AG10803 (cell line): ENCODE measurements at places on chromosomes 5 and 9.
A peak's percentile ranks its signal among the peaks of the same experiment; 100 is the strongest.

DNA sequence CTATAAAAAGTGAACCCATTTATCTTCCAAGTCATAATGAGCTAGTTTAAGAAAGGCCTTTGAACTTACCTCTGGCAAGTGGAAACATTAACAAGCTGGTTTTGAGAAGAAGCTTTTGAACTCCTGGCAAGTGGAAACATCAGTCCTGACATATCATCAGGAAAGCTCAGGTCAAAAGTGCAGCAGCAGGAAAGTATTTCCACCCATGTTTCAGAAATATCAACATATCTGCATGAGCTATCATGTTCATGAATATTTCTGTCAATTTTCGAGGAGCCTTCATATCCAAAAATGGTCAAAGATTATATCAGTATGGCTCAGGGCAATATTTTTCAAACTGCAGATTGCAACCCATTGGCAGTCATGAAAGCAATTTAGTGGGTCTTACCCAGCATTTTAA lies 133.9 kb downstream of the PLK2 start:
- DNase-seq, result no peak

DNA sequence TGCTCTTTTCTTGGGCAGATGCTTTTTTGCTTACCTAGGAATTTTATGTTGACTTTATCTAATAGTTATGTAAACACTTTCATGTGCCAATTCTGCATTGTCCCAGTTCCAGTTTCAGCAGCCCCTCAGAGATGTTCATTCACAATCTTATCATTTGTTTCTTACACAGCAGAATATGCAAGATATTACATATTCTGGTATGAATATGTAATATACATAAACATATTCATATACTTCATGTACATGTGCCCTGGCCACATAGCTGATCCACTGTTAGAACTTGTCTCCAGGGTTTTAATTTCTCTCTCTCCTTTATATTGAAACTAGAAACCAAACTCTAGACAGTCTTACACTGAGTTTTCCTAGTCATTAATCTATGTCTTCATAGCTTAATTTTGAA lies 90.2 kb upstream of the PARP8 start:
- DNase-seq, result no peak

DNA sequence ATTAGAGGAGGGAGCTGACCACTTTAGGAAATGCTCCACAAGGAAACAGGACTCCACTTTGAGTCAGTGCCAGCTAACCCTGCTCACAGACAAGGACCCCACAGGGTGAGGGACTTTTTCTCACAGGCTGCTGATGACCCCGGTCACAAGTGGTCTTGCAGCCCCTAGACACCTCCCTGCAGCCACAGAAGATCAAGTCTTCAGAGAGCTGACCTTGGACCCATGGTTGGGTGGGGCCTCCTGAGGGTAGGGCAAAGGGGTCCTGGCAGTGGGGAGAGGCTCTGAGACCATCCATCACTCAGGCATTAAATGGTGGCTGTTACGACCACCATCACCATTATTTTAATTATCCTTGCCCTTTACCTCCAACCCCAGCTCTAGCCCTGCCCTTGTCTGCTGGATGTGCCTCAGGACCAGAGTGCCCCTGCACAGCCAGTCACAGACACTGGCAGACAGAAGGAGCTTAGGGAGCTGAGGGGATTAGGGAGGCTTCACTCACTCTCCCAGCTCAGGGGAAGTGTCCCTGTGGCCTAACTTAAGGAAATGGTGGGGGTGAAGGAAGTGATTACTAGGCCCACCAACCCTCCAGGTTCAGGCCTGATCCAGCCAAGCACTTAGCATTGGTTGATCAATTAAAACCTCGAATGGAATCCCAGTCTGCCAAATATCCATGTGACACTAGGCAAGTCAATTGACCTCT lies 1.6 kb downstream of the ACSL6 start:
- DNase-seq, result no peak

DNA sequence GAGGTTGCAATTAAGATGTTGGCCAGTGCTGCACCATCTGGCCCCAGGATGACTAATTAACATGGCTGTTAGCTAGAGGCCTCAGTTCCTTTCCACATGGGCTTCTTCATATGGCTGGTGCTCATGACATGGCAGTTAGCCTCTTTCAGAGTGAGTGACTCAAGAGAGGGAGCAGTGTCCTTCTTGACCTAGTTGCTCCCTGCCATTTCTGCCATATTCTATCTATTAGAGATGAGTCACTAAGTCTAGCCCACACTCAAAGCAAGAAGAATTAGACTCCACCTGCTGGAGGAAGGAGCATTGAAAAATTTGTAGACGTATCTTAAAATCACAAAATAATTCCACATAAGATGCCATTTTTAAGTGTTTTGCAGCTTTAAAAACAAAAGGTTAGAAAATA lies 651.2 kb upstream of the CCNG1 start:
- no peak for DNase-seq

GRCh38 chr9:109579191-109579948 lies 81.3 kb upstream of the PTPN3 start:
- DNase-seq, result no peak

- DNase-seq, result no peak
Observed at GRCh38 chr9:74336161-74336560, 161.0 kb upstream of the RORB start.

- no peak for DNase-seq
Observed at GRCh38 chr9:7533376-7534090, 266.0 kb downstream of the DMAC1 start.

DNA sequence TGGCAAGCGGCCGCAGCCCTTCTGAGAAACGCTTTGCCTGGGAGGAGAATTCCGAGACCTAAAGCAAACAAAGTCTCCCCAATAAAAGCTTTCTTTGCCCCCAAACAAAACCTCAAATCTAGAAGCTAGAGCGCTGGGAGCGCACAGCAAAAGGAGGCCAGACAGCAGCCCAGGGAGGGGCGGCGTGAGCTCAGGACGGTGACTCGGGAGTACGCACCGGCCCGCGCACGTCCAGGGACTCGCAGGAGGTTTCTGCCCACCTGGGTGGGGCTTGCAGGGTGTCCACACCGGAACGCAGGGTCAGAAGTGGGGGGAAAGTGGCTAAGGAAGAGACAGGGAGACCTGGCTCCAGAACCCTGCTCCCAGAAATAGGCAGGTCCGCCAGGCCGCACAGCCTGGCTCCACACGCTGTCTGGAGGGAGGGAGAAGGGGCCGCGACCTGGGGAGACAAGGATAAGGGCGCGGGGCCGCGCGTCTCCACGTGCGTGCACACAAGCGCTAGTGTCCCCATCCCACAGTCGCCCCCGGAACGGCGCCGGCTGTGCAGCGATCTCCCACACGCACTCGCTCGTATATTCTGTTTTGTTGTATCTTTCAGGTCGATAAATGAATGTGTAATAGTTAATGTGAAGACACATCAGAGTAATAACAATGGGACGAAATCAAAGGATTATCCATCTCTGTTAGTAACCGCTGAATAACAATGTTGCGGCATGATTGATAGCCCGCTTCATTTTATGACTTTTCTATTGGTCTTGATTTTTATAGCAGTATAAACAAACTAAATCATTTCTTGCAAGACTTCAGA lies 2.3 kb upstream of the OTP start:
- DNase-seq, result no peak

GRCh38 chr9:33227008-33227398 lies 13.0 kb upstream of the SPINK4 start:
- DNase-seq, result no peak

- DNase-seq, result no peak
Observed at GRCh38 chr5:9529041-9529480, 16.8 kb downstream of the SEMA5A start.

DNA sequence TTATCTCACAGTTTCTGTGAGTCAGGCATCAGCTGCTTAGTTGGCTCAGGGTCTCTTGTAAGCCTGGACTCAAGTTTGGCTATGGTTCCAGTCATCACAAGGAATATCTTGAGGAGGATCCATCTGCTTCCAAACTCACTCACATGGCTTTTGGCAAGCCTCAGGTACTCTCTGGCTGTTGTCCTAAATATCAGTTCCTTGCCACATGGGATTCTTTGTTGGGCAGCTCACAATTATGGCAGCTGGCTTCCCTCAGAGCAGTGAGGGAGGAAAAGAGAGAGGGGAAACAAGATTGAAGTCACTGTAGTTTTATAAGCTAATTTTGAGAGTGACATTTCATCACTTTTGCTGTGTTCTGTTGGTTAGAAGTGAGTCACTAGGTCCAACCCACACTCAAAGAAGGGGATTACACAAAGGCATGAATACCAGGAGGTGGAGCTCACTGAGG lies 144.5 kb downstream of the GCNT1 start:
- peak; percentile 76 for DNase-seq

DNA sequence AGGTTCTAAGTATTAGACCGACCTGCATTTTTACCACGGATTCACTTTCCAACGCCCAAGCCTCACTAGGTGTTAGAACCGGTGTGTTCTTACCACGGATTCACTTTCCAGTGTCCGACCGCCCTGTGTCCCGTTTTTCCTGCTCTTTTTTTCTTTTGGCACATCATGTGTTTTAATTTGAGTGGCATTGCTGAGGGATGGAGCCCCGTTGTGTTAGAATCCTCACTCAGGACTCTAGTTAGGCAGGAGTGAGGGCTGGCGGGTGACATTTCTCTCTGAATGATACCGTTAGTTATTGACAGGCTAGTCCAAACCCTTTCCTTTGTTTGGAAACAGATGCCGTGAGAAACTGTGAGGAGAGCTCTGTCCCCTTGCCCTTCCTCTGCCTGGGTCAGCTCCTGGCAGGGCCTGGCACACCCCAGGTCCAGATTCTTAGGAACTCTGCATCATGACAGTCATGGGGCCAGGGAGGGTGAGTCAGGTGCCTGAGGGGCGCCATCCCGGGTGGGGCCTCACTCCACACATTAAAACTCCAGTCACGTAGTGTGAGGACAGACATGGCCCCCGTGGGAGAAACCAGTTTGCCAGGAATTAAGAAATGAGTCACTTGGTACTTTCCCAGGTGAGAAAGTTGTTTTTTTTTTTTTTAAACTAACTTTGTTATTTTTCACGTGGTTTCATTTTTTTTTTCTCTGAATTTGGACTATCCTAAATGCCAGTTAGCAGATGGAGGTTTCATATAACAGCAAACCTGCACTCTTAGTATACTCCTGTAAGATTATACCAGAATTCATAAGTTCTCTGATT lies 15.8 kb downstream of the EXOC3 start:
- peak; percentile 49 for DNase-seq

GRCh38 chr5:62309107-62309506 lies 3.1 kb downstream of the KIF2A start:
- DNase-seq, result no peak

- no peak for DNase-seq
Observed at GRCh38 chr9:137688725-137689124, 69.9 kb downstream of the EHMT1 start.

DNA sequence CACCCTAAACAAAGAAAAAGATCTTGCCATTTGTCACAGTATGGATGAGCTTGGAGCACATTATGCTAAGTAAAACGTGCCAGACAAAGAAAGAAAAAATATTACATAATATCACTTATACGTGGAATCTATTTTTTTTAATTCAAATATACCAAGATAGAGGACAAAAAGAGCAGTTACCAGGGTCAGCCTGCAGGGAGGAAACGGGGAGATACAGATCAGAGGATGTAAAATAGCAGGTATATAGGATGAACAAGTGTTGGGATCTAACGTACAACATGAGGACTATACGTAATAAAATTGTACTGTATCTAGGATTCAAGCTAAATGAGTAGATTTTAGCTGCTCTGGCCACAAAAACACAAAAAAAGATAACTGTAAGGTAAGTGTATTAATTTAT lies 247.5 kb downstream of the TMEM161B start:
- DNase-seq, result no peak
